ENCODE measurements at places on chromosomes 4 and X. TPM values are rescaled to one million over a fixed set of nuclear protein-coding genes. Genes with fewer than 3 reads are reported as not detected.

Gene HS3ST1
- 2.4 TPM for total RNA-seq

Gene HDX
- total RNA-seq = 2.0 TPM

Gene NXF2
- not detected for total RNA-seq

Gene CHIC1
- total RNA-seq = 13.4 TPM

Gene DDX60
- 5.3 TPM for total RNA-seq

Gene PRICKLE3
- total RNA-seq = 9.7 TPM

Gene CCDC110
- 2.0 TPM for total RNA-seq

Gene NUDT10
- 0.27 TPM for total RNA-seq

Gene CLNK
- total RNA-seq = not detected

Gene KIT
- total RNA-seq = 1.2 TPM

Gene KLHL8
- 11.7 TPM for total RNA-seq

Gene CSN1S1
- total RNA-seq = not detected

Gene MSMO1
- total RNA-seq = 7.3 TPM

Gene OFD1
- 10.6 TPM for total RNA-seq

Gene CYBB
- total RNA-seq = 18.7 TPM

Gene SULT1B1
- total RNA-seq = 1.1 TPM

Gene WNK3
- total RNA-seq = 0.88 TPM

Gene CTAG1B
- total RNA-seq = not detected

Gene EMCN
- total RNA-seq = 43.6 TPM

Gene ZDHHC15
- total RNA-seq = 3.1 TPM

Gene USP46
- total RNA-seq = 76.4 TPM
